D721Med (cell line): ENCODE measurements at places on chromosomes 16 and 17.

- peak; percentile 100 for DNase-seq
These were observed at the start of gene RPS2 for GRCh38 chr16:1964506-1965395. RPS2 (minus strand) TSS chr16:1964826; CDS start chr16:1964625, 201 bp downstream.

DNA sequence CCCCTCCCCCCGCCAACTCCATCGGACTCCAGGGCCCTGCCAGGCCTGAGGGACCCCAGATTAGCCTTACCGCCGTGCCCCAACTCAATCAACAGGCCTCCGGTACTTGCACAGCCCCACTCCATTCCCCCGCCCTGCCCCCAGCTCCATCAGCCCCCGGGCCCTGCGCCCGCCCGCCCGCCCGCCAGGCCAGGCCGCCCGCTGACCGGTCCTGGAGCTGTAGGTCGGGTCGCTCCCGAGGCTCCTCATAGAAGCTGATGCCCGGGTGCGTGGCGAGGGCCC is 308 bp downstream of the GTF3C1 start:
- DNase-seq, result no peak

GRCh38 chr16:83802135-83802534 is 5.6 kb upstream of the HSBP1 start:
- DNase-seq, result no peak

GRCh38 chr17:1162116-1162855 is 17.5 kb downstream of the ABR start:
- DNase-seq, result no peak

- no peak for DNase-seq
These were observed 34.1 kb upstream of the CCR7 start for GRCh38 chr17:40599468-40599763.

GRCh38 chr16:74321356-74321755 is 24.7 kb downstream of the PSMD7 start:
- DNase-seq, result no peak

GRCh38 chr17:82888583-82889495 is 49.0 kb upstream of the ZNF750 start:
- DNase-seq, result no peak

DNA sequence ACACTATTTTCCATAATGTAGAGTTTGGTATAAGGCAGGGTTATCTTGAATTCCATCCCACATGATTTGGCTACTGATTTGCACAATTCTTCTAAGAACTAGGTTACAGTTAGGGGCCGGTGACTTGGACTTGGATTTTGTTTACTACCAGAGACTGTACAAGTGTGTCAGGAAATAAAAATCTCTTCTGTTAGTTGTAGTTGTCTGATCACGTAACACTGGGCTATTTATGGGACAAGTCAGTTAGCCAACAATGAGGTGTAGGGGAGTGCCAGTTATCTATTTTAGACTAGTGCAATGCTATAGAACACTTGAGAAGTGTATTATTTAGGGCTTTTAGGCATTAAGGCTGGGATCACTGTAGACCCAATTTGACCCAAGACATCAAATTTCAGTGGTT is 39.7 kb upstream of the GHDC start:
- no peak for DNase-seq

DNA sequence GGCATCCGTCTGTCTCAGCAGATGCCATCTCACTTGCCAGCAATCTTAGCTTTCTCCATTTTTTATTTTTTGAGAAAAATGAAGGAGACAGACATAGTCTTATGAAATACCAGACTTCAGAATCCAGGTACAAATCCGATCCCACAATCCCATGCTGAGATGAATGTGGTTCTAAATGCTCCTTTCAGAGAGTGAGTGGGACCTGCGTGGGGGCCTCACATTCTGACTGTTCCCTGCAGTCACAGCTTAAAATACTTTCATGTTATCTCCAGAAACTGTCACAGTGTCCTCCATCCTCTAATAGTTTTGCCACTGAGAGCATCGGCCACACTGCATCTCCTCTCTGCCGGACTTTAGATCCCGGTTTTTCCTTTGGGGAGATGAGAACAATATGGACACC is 34.9 kb upstream of the ENDOV start:
- DNase-seq, result no peak

DNA sequence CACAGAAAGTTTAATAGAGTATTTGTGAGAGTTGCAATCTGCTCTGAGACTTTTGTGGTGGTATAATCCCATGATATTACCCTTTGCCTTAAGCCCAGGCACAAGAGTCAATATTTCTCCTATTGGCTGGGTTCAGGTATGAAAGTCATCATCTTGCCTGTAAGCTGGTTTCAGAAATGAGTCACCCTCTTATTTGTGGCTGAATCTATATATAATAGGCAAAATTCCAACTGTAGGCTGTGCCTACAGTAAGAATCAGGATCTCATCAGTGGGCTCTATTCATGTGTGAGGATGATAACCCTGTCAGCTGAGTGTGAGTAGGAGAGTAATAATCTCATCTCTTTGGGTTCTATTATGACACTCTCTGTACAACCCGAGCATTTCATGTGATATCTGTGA is 2103.1 kb downstream of the TP53TG3F start:
- no peak for DNase-seq

GRCh38 chr16:63816276-63816675 is 1305.6 kb downstream of the CDH11 start:
- no peak for DNase-seq

DNA sequence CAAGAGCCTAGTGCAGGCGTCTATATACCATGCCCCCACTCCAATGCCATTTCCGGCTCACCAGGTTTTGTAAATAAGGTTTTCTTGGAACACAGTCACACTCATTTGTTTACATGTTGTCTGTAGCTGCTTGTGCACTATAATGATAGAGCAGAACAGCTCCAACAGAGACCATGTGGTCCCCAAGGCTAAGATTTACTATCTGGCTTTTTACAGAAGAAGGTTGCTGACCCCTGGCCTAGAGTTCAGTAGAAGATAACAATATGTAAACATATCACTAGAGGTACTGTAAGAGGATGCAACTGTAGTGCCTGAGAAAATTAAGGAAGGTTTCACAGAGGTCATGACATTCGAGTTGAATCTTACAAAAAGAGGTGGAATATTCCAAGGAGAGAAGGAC is 66.3 kb downstream of the CACNG1 start:
- DNase-seq, result no peak

GRCh38 chr17:47188271-47188875 is 722 bp downstream of the CDC27 start:
- DNase-seq, result no peak

DNA sequence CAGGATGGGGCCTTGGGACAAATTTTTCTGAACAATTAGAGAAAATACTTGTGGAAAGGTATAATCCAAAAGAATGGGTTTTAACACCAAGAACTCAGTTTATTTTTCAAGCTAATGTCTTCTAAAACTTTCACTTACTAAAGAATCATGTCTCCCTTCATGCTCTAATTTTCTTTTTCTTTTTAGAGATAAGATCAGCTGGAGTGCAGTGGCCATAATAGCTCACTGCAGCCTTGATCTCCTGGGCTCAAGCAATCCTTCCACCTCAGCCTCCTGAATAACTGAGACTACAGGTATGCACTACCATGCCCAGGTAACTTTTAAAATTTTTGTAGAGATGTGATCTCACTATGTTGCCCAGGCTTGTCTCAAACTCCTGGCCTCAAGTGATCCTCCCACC is 5.5 kb downstream of the OR4D1 start:
- no peak for DNase-seq

DNA sequence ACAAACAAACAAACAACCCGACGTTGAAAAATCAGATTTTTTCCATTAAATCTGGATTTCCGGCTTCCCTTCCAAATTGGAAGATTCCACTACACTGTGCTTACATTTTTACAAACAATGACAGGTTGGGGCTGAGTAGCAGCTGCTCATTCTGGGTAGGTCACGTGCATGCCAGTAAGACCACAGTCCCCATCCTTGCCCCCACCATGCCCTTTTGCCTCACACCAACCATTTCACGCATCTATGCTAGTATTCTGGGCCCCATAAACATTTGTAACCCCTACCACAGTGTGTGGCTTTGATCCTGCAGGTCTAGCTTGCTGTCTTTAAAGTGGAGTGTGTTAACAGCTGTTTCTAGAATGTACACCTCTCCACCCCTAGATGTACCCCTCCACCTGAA is 366.1 kb downstream of the XYLT1 start:
- DNase-seq, result no peak

- no peak for DNase-seq
These were observed 24.1 kb downstream of the HMOX2 start for GRCh38 chr16:4500272-4500671.

DNA sequence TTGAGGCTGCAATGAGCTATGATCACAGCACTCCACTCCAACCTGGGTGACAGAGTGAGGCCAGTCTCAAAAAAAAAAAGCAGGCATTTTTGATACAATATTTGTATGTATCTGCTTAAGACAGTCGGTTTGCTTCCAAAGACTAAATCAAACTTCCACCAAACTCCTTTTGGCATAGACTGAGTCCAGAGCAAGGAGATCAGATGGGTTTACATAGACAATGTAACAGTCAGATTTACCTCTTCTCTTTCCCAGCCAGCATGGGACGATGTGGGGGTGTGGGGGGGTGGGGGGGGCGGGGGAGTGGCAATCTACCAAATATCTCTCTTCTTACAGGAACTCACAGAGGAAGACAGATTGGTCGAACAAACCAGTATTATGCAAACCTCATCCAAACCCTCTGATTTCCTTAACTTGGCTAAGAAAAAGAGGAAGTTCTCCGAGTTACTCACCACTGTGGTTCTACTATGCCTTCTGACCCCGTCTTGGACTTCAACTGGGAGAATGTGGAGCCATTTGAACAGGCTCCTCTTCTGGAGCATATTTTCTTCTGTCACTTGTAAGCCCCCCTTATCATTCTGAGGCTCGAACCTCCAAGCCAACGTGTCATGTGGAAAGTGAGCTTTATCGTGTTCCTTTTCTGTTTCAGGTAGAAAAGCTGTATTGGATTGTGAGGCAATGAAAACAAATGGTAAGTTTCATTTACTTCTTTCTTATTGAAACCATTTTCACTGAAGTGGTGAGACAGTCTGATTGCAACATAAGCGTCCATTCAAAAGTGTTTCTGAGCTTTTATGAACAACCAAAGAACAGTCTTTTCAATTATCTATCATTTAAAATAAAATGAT is at the start of gene MILR1:
Gene MILR1 (plus strand): TSS at position 451 of the 848 bp plus-strand sequence. CDS start 54 bp downstream, at position 505.
- DNase-seq, result no peak

GRCh38 chr16:53482123-53482522 is 20.9 kb downstream of the AKTIP start:
- no peak for DNase-seq

- DNase-seq, result no peak
These were observed 5.4 kb downstream of the ZCCHC14 start for GRCh38 chr16:87487361-87487924.

DNA sequence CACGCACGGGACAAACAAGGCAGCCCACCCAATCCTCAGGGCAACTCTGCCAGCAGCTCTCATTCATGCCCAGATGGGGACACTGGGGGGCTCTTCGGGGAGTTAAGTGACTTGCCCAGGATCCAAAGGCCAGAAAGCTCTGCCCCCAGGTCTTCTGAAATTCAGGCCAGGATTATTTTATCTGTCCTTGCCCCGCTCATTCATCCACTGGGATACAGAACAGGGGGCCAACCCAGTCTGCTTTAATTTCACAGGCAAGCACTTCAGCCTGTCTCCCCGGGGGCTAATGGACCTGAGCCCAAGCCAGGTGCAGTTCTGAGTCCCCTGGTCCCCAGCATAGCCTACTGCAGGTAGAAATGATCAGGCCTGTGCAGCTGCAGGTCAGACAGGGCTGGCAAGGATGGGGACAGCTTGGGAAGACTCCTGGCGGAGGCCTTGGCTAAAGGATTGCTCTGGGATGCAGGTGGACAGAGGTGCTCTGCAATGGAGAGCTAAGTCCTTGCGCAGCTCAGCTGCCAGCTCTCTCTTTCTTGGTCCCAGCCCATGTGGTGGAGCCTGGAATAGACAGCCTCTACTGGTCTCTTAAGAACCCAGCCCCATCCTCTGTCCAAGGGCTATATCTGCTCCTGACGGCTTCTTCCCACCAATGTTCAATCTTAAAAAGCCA is 766 bp upstream of the B3GNT9 start:
- no peak for DNase-seq

GRCh38 chr16:22633280-22633679 is 122.6 kb downstream of the NPIPB5 start:
- DNase-seq, result no peak

DNA sequence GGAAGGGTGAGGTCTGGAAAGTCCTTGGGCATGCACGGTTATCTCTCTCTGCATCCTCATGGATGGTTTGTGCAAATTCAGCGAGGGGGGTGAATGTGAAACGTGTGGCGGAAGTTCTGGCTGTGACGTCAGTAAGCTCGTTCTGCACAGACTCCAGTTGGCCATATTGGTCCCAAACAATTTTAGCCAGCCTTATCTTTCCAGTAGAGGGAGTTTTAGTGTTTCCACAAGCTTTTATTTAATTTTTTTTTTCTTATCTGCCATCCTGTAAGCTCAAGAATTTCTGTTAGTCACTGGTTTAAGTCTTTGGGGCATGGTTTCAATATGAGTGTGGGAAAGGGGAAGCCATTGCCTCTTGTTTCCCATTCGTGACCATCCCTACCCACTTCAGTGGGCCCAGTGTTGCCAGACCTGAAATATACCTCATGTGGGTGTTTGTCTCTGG is 39.0 kb downstream of the HLF start:
- no peak for DNase-seq

DNA sequence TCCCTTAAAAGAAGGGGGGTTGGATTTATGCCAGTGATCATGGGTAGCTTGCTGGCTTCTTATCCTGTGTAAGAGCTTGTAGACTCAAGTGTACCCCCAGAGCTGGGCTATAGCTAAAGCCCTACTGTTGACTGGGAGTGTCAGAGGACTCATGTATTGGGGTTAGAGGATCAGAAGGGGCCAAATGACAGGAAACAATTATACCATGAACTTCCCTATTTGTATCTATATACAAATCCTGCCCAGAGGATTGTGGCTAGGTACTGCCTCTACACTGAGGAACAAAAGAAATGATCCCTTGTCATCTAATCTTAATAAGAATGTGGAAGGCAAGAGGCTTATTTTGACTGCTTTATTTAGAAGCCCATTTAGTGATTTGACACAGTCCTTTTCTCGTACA is 14.3 kb downstream of the ZP2 start:
- DNase-seq, result no peak

- peak; percentile 85 for DNase-seq
These were observed 14.4 kb downstream of the HID1 start for GRCh38 chr17:74957935-74958740.

- DNase-seq, result no peak
These were observed 26.8 kb downstream of the TBC1D16 start for GRCh38 chr17:80008848-80009247.

- DNase-seq, result no peak
These were observed 119.6 kb downstream of the CDH11 start for GRCh38 chr16:65002265-65002664.

DNA sequence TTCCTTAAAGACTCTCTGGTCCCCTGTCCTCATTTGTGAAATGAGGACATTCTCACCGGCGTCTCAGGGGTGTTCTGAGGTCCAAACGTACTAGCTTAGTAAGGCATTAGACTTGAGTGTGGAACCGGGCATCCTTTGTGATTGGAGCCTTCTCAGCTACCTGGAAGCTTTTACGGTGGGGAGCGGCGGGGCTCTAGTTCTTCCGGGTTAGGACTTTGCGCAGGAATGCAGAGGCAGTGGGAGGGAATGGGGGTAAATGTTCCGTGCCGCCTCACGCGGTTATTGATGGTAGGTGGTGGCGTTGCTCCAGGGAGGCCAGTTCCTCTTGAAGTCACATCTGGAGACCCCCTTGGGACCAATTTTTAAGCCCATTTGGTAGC is 113.6 kb downstream of the SNX29 start:
- DNase-seq, result no peak

GRCh38 chr16:69005641-69006355 is 99.7 kb upstream of the HAS3 start:
- DNase-seq, result no peak

- no peak for DNase-seq
These were observed 919.1 kb upstream of the EEF2KMT start for GRCh38 chr16:6016530-6017184.
